NCI-H510A (cell line): ENCODE measurements at places on chromosomes 3 and 15.

- DNase-seq, result no peak
Observed at GRCh38 chr3:193796089-193796488, 203.1 kb downstream of the OPA1 start.

DNA sequence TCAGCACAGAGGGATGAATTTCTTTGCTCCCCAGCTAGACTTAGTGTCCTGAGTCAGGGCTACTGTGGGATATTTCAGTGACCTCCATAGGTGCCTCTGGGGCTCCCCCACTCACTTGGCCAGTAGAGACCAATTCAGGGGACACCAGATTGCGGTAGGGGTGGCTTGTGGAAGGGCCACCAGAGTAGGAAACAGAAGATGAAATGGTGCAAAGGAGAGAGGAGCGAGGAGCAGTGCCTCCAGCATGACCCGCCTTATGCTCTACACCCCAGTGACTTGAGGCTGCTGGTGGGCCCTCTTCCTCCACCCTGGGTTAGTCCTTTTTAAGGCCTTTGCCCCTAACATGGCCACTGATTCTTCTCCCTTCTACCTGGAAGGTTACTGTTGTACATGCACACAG is 2.5 kb downstream of the AEN start:
- DNase-seq, result no peak

GRCh38 chr3:113285226-113285625 is 73.9 kb downstream of the BOC start:
- DNase-seq, result no peak

DNA sequence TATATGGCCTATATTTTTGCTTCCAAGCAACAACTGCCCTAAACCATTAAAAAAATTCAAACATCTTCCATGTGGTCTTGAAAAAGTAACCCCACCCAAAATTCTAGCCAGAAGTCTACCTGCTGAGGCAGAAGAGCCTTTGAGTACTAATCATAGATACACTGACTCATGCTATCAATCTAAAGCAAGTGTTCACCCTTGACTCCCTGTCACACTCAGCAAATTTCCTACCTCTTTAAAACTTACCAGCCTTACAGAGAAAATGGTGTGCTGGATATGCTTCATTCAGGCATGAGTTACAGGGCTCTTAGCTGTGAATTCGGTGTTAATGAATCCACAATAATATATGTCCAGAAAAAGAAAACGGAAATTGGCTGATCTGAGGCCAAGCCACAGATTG is 373.8 kb downstream of the MAGI1 start:
- no peak for DNase-seq

- no peak for DNase-seq
Observed at GRCh38 chr3:87367736-87368135, 91.4 kb upstream of the POU1F1 start.

GRCh38 chr3:67674055-67674454 is 19.6 kb upstream of the SUCLG2 start:
- DNase-seq, result no peak

- DNase-seq, result peak; percentile 4
Observed at GRCh38 chr3:194671511-194671899, 486 bp downstream of the LSG1 start.

DNA sequence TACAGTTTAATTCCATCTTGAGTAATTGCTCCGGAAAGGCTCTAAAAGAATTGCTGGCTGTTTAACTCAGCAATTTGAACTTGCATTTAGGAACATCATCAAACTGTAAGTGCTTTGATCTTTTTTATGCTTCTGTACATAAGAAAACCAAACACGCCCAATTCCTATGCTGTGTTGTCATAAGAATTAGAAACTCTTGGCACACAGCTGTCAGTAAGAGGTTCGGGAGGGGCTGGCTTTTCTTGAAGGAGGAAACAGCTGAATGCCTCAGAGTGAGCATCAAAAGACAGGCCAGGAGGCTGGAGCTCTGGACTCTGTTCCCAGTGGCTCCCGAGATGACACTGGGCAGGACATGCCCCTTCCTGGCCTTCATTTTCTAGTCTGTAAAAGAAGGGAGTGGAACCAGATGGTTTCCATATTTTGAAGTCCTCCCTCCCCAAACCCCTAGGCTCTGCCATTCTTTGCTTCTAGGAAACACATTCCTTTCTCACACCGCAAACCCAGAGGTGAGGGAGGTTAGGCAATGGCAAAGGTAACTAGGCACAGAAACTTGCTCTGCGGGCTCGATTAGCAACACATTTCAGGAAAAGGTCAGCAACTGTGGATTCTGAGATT is 73.7 kb upstream of the DLG1 start:
- no peak for DNase-seq

- DNase-seq, result no peak
Observed at GRCh38 chr15:72037321-72037720, 80.6 kb downstream of the MYO9A start.

DNA sequence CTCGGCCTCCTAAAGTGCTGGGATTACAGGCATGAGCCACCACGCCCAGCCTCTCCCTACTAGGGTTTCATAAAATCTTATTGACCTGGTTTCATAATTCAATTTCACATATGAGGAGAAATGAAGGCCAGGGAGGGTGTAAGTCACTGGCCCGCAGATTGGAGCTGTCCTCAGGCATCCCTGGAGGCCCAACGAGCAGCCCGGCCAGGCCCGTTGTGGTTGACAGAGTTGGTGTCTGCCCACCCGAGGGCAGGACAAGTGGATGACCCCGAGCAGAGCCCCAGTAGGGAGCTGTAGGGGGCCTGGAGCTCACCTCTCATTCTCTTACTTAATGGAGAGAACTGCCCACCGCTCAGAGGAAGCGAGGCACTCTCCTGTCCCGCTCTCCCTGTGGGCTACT is 78.9 kb downstream of the CPN2 start:
- DNase-seq, result no peak

DNA sequence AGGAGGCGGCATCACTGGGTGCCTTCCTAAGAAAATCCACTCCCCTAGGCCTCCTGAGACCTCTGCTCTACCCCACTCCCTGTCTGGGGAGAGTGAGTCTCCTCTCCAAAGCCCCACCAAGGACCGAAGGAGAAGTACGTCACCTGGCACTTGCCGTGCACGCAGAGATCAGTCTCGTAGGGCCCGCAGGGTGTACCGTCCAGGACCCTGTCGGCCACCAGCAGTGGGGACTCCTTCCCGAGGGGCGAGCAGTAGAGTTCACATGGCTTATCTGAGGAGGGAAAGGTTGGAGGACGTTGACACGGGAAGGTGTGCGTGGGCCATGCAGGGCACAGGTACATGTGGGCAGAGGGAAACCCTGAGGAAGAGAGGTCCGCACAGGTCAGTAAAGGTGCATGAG is 232.9 kb downstream of the ADAMTS17 start:
- no peak for DNase-seq

DNA sequence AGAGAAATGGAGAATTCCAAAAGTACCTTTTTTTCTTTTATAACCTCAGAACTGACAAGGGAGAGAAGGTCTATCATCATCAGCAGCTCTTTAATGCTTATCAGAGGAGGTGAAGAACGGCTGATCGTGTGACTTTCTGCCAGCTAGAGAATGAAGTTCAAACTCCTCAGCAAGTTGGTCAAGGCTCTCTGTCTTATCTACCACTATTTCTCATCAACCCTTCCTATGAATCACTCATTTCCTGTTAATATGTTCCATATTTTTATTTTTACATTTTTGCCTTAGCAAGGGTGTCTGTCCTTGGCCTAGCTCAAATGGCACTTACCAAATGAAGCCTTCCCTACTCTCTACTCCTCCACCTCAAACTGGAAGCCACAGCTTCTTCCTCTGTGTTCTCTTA is 73.1 kb upstream of the TSPAN3 start:
- no peak for DNase-seq

DNA sequence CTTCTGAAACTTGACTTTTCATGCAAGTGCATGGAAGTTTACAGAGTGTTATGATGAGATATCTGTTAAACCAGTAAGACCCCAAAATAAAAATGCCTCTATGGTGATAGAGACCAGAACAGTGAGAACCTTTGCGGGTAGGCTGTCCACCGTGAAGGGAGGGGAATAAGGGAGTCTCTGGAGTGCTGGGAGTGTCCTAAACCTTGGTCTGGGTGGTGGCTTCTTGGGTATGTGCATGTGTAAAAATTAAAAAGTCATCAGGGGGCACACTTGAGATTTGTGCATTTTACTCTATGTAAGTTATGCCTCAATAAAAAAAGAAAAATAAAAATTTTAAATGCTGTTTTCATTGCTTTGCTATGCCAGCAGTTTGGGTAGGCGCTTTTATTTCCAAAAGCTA is 38.2 kb upstream of the BNC1 start:
- DNase-seq, result no peak

GRCh38 chr3:113151461-113152031 is 59.8 kb upstream of the BOC start:
- peak; percentile 55 for DNase-seq

DNA sequence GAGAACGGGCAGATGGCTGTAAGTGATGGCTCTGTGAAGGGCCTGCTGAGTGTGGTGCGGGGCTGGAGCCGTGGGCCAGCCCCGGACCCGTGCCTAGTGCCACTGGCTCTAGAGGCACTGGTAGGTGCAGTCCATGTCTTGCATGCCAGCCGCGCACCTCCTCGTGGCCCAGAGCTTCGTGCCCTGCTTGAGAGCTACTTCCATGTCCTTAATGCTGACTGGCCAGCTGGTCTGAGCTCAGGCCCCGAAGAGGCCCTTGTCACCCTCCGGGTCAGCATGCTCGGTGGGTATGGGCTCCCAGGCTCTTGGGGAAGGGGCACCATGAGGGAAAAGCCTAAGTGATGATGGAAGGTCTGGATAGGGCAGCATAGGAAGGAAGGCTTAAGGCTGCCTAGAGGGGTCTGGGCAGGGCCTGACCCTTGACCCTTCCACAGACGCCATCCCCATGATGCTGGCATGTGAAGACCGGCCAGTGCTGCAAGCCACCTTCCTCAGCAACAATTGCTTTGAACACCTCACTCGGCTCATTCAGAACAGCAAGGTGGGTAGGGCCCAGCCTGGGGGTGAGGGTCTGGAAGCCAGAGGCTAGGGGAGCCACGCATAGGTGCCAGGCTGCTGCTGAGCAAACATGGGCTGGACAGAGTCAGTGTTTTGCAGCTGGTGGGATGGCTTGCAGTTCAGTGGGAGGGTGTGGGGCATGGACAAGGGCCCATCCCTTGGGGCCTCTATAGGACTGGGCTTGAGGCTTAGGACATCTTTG is 12.1 kb downstream of the NBEAL2 start:
- DNase-seq, result no peak

DNA sequence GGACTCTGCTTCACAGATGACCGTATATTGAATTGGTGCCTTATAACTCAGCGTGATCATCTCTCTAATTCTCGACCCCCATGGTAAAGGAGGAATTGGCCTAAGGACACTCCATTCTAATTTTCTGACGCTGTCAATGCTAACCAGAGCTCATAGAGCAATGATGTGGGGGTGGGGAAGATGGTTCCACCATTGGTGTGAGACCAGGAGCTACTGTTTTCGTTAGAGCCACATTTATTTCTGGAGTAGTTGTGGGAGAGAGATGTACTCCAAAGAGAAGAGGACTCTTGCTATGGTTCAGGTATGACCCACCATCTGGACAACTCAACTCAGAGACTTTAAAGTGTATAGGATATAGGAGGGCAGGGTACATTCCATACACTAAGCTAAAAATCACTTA is 16.3 kb downstream of the ZBTB38 start:
- DNase-seq, result no peak

DNA sequence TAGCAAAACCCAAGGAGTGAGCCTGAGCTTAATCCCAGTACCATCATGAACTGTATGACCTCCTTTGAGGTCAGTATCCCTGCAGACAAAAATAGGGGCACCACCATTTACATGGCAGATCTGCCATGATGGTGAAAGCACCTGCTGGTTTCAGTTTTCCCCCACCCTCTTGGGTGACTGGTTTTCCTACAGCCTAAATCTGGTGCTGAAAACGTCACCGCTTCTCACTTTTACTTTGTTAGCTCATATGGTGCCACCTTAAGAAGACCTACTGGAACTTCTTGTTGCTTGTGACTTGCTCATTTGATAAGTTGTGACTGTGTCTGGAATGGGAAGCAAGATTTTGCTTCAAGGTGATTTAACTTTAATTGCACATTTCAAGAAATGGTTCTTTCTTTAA is 5.1 kb downstream of the PPP1R2 start:
- DNase-seq, result no peak

DNA sequence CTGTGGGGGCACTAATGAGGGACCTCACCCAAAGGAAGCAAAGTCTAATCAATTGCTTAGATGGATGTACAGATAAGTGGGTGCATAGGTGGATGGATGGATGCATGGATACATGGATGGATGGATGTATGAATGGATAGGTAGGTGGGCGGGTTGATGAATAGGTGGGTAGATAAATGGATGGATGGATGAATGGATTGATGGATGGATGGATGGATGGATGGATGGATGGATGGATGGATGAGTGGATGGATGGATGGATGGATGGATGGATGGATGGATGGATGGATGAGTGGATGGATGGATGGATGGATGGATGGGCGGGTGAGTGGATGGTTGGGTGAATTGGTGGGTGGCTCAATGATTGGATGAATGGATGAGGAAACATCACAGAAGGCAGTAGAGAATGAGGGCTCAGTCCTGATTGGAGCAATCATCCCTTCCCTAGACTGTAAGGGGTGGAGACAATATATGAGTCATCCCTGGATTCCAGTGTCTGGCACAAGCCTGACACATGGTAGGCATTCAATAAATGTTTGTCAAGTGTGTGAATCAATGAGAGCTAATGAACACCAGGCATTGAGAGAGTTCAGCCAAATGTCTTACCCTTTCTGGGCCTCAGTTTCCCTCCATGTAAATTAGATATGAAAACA is 40.4 kb upstream of the PXYLP1 start:
- DNase-seq, result no peak

- DNase-seq, result no peak
Observed at GRCh38 chr3:105525531-105525930, 158.8 kb downstream of the ALCAM start.

GRCh38 chr3:31312400-31312799 is 220.3 kb upstream of the STT3B start:
- no peak for DNase-seq

DNA sequence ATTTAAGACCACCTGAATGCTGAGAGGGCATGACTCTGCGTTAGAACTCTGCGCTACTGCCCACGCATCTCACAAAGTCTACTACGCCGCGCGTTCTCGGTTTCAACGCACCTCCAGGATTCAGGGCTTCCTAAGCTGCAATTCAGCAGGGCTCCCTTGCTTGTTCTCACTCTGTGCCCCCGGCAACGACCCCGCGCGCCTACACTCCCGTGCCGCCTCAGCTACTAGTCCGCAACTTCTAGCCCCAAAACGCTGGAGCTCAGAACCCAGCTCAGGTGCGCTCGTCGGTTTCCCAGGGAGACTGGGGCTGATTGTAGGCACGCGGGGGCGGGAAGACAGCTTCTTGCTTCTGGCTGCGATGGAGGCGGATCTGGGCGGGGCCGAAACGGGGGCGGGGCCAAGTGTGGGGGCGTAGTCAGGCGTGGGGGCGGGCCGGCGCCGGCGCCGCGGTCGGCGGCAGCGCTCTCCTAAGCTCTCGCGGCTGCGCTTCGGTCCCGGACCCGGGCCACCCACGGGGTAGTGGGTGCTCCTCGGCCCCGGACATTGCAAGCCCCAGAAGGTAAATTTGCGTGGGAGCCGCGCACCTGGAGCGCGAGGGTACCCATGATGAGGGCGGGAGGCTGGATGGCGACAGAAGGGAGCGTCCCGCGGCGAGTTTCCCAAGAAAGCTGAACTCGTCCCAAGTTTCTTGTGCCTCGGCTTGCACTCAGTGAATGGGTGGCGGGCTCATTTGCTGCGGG is at the start of gene ARHGEF26:
ARHGEF26 (plus strand) TSS at position 430 of the 740 bp plus-strand sequence. CDS start 603 bp downstream, outside the sequence.
- DNase-seq, result peak; percentile 43
